LoVo (cell line): ENCODE measurements at places on chromosomes 3 and 15.
A peak's percentile ranks its signal among the peaks of the same experiment; 100 is the strongest.

GRCh38 chr3:125262161-125262560 lies 49.6 kb upstream of the SLC12A8 start:
- no peak for DNase-seq

- no peak for DNase-seq
Observed at GRCh38 chr15:74314795-74315438, 52.5 kb downstream of the CYP11A1 start.

- DNase-seq = peak; percentile 18
Observed at GRCh38 chr3:5122741-5123706, 932 bp downstream of the ARL8B start.

- no peak for DNase-seq
Observed at GRCh38 chr3:127114337-127115070, 78.4 kb upstream of the PRR23E start.

GRCh38 chr3:130906374-130906995 lies 12.6 kb downstream of the ATP2C1 start:
- no peak for DNase-seq

DNA sequence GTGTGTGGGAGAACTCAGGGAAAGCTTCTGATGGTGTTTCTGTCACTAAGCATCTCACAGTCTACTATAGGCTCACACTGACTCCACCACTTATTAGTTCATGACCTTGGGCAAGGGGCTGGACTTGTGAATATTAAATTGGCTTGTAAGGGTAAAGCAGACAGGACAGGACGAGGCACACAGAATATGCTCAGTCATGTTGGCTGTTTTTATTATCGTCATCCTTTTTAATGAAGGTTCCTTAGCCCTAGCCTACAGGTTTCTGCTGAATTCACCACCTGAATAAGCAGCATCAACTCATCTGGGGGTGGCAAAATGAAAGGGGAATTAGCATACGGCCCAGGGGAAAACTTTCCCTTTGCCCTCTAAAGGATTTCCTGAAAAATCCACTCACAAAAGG lies 39.6 kb upstream of the LIPC start:
- DNase-seq = no peak
